Effector memory CD4-positive, alpha-beta T cell (primary cell): ENCODE measurements at places on chromosomes 1 and 21.

DNA sequence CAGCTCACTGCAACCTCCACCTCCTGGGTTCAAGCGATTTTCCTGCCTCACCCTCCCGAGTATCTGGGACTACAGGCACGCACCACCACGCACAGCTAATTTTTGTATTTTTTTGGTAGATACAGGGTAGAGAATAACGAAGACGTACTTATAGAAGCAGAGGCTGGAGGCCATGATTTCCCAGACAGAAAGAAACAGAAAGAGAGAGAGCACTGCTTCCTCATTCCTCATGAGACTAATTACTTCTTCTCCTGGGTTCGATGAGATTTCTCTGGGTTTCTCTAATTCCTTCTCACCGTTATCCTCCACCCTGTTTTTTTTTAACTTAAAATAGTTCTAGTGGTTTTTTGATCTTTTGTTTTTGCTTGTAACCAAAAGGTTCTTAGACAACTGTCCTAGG is 23.4 kb upstream of the PTP4A2 start:
- DNase-seq: no peak

DNA sequence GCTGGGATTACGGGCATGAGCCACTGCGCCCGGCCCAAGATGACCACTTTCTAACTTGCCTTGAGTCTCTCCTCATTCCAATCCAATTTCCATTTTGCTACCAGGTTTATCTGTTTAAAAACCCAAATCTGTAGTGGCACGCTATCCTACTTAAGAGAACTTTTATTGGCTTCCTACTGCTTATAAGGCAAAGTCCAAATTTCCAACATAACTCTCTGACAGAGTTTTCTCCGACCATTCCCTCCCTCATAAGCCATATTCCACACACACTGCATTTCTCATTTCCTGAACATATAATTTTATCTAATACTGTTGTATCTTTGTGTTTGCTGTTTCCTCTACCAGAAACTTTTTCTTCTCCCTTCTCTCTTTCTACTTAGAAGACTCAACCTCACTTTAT is 15.3 kb downstream of the SF3A3 start:
- DNase-seq: no peak

- no peak for DNase-seq
These were observed 2.7 kb downstream of the VCAM1 start for GRCh38 chr1:100722221-100722620.

GRCh38 chr21:15001857-15002606 is 62.8 kb downstream of the NRIP1 start:
- no peak for DNase-seq

DNA sequence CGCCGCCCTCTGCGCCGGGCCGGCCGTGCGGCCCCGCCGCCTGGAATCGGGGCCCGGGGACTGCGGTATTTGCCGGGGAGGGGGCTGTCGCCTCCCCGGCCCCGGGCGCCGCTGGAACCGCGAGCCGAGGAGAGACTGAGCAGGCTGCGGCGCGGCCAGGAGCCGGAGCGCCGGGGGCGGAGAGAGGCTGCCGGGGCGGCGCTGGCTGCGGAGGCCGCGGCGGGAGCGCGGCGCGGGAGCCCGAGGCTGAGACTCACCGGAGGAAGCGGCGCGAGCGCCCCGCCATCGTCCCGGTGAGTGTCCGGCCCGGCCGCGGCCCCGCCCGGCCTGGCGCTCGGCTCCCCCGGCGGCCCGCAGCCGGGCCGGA is 746 bp downstream of the DYRK1A start:
- DNase-seq: no peak

DNA sequence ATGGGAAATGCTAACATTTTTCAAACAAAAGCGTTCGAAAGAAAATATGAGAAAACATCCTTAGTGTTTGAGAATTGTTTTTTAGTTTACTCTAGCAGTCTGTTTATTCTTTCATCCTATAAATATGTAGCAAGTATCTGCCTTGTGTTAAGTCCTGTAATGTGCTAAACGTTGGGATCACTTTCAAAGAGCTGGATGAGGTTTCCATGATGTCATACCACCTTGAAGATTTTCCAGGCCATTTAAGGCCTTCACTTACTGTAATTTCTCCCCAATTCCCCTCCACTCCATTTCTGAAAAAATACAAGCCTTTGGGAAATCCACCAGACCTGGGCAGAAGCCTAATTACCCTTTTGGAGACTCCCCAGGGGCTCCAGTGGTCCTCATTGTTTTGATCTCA is 24.2 kb upstream of the CTBS start:
- DNase-seq: no peak

DNA sequence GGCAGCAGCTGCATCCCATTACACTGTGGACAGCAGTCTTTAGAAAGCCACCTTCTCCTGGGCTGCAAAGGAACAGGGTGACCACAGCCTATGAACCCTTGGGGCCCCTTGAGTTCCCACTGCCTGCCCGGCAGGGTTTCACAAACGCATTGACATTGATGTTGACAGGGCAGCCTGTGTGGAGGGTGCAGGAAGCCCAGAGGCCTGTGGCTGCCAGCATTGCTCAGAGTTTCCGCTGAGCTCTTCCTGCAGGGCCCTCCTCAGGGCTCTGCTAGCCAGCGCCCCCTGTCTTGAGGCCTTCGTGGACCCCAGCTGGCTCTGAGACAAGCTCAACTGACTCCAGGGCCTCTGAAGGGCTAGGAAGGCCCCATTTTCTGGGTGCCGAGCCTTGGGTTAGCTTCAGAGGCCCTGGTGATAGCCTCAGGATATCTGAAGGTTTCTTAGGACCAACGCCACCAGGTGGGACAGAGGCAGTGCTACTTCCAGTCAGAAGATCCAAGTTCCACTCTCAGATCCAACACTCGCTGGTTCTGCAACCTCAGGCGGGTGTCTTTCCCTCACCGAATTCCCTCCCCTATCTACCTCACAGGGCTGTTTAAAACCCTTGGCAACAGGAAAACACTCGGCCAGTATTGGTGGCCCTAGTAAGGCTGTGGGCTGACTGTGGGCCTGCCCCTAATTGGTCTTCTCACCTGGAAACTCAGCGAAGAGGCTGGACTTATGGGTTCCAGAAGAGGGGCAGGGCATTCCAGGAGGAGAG is 27.2 kb upstream of the EPS8L3 start:
- peak; percentile 55 for DNase-seq

- no peak for DNase-seq
These were observed 31.1 kb upstream of the HSD3B1 start for GRCh38 chr1:119475866-119476439.

DNA sequence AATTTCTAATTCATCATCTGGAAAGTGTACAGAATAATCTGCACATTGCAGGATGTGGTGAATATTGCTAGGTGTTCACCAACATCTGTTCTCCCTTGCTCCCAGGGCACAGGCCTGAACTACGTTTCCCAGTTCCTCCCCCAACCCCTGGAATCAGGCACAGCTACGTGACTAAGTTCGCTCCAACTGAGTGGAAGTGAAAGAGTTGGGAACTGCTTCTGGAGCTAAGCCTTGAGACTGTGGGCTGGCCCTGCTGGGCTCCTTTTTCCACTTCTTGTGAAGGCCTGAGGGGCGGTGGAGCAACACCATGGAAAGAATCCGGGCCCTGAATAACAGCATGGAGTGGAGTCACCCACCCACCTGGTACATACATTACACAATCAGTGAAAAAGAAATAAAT is 534.6 kb downstream of the SMYD3 start:
- no peak for DNase-seq

GRCh38 chr1:44243782-44244495 is 30.7 kb downstream of the DMAP1 start:
- DNase-seq: no peak

GRCh38 chr1:230291731-230292620 is 134.2 kb downstream of the PGBD5 start:
- no peak for DNase-seq

DNA sequence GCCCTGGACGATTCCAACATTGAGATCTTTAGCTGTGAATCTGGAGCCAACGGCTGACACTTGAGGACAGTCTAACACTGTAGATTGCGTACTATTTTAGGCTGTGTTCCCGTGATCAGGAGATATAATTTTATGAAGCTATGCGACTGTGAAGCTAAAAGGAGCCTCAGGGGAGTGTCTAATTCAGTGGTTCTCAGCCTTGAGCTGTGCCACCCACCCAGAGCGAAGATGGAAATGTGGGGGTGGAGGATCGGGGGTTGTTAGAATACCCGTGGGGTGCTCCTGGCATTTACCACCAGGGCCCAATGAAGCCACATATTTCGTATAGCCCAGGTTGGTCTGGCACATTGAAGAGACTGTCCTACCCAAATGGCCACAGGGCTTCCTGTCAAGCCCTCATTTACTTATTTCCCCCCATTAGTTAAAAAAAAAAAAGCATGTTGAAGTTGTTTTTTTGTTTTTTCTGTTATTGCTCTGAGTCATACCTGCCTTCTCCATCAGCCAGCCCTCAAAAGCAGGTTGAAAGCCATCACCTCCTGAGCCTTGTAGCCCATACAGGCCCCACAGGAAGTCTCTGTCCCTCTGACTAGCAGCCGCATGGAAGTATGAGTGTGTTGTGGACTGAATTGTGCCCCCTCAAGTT is 141.7 kb downstream of the GALNT2 start:
- DNase-seq: no peak

- DNase-seq: no peak
These were observed 21.8 kb downstream of the DHRS3 start for GRCh38 chr1:12596007-12596821.

DNA sequence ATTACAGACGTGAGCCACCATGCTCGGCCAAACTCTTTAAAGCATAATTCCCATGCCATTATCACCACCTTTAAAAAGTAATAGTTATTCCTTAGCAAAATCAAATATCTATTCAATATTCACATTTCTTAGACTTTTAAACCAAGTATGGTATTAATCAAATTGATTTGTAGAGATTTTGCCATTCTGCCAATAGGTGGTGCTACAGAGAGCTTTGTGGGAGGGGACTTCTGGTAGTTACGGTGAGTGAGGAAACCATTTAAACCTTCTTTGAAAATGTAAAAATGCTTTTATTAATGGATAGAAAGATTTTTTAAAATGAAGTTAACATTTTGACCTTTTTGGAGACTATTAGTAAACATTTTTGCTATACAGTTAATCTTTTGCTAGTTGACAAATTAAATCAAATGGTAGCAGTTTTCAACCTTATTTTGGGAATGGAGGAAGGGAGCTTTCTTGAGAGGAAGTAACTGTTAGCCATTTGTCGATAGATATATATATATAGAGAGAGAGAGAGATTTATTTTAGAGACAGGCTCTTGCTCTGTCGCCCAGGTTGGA is 19.3 kb downstream of the IARS2 start:
- DNase-seq: peak; percentile 5

DNA sequence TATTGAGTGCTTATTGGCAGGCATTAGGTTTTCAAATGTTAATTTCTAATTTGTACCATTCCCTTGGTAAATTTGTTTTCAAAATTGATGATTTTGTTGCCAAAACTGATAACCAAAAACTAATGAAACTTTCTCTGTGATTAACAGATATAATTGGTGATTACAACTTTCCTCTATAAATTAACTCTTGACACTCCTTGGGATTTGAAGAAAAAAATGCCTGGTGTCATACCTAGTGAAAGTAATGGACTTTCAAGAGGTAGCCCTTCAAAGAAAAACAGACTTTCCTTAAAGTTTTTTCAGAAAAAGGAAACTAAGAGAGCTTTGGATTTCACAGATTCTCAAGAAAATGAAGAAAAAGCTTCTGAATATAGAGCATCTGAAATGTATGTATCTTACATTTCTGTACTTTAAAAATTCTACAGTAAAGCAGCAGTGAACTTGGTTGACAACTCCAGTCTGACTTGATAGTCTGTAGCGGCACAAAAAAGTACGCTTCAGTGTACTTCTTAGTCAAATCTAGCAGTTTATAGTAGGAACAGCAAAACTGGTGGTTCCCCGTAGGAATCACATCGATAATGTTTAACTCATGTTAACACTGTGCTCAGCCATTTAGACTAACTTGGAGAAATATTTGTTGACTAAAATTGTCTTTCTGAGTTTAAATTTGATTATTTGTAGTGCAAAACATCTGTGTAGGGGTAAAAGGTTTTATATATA is 3.0 kb downstream of the USP1 start:
- no peak for DNase-seq

DNA sequence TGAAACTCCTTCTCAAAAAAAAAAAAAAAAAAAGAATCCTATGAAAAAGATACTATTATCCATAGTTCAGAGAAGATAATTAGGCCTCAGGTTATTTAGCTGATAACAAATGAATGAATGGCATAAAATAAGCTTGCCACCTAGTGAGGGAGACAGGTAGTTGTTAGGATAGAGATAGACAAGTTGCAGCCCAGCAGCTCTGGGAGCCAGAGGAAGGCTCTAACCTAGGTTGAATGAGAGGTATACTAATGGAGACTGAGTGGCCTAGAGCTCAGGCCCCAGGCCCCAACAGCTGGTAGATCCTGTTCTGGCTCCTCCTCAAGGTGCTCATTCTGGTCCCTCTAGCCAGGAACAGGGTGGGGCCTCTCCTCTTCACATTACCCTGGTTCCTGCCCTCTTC is 20.6 kb upstream of the RSPO1 start:
- no peak for DNase-seq

DNA sequence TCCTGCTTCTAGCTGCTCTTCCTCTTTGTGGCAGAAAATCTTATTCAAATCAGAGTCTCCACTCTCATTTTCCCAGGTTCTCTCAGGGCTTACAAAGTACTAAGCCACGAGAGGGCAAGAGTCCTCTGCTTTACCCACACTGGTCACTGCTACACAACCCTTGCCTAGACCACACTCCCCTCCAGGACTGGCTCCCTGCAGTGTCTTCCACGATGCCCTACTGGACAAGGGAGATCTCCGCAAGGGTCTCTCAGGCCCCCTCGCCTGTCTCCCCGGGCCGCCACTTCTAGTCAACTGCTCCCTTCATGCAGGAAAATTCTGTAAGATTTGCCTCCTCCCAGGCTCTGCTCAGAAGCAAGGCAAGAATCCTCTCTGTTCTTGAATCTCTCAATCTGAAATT is 319.6 kb downstream of the RRAGC start:
- no peak for DNase-seq

DNA sequence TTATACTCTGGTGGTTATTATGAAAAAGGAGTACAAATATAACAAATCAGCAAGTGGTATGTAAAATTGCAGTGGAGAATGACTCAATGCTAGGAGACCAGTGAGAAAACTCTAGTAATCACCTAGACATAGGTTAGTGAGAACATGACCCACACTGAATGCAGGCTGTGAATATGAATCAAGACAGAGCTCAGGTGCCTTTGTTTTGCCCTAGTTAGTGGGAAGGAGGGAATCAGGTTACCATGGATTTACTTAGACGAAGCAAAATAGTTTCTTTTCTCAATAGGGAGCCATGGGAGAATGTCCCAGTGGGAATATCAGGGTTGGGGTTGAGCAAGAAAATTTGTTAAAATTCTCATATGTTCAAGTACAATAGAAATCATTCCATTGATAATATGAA is 10.6 kb upstream of the GCLM start:
- no peak for DNase-seq

DNA sequence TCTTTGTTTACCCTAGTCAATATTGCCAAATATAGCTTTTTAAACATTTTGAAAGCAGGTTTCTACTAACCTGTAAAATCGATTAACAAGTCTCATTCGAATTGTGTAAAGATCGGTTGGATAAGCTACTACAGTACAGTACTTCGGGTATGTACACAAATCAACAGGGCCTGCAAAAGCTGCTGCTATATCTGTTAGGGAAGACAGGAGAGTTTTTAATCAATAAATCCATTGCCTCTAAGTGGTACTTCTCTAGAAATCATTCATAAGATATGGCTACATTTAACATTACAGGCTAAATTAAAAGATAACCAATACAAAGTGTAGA is 34.8 kb upstream of the PSMG1 start:
- no peak for DNase-seq

GRCh38 chr1:208243527-208243966 is 637 bp downstream of the PLXNA2 start:
- DNase-seq: no peak
